NCI-H1105 treated with DMSO at 0.1 percent for 48 hours (cell line): ENCODE measurements at places on chromosomes 7 and 10.

- DNase-seq, result no peak
Measured at GRCh38 chr7:39749717-39750116, 126.3 kb downstream of the RALA start.

DNA sequence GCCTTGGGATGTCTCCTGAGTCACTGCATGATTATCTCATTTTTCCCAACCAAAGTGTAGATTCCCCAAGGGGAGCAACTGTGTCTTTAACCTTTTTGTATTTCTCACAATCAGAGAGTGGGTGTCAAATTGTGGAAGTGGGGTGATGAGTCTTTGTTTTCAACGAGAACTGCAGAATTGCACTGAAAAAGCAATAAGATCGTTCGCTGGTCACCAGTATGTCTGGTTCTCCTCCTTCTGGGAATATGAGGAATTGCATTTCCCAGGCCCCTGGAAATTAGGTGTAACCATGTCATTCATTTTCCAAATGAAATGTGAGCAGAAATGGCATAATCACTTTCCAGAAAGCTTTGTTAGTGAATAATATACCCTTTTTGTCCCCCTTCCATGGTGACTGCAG lies 326.9 kb downstream of the GPAM start:
- DNase-seq, result no peak

- no peak for DNase-seq
Measured at GRCh38 chr10:71223347-71224058, 11.1 kb downstream of the UNC5B start.

DNA sequence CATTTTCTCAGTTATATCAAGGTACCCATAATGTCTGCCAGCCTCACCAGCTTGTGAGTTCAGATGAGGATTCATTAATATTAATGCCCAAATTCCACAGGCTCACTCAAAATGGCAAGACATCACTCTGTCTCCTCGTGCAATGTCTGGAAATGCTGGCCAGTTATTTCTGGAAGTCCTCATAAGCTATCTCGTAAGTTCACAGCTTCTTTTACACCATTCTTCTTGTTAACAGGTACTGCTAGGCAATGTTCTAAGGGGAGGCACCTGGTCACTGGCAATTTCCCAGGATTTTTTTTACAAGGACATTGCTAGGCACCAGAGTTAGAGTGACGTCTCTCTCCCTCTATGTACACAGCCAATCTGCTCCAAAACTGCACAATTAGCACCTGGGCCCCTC lies 80.2 kb upstream of the SEMA3C start:
- no peak for DNase-seq

DNA sequence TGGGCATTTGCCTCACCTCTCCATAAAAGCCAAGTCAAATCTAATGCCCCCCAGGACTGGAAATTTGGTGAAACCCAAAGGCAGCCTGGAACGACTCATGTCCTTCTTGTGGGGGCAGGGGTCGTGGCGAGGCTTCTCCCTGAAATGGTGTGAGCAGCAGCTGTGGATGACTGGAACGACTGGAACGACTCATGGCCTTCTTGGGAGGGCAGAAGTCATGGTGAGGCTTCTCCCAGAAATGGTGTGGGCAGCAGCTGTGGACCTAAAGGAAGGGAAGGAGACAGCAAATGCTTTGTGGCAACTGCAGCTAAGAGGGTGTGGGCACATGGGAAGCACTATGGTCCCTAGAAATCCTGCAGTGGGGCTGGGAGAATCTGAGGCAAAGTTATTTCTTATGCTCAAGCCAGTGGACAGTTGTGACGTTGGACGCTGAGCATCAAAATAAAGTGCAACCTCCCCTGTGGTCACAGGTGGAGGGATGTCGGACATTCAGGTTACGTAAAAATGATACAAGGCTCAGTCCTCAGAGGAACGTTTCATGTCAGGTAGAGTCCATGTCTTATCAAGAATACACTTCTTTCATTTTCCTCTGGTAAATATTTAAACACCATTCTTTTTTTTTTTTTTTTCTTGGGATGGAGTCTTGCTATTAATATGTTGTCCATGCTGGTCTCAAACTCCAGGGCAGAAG lies 107.0 kb upstream of the KIF5B start:
- DNase-seq, result no peak

- DNase-seq, result no peak
Measured at GRCh38 chr10:64648915-64649314, 1127.7 kb downstream of the REEP3 start.

- DNase-seq, result no peak
Measured at GRCh38 chr10:69160809-69161241, 19.2 kb upstream of the SUPV3L1 start.

GRCh38 chr10:76558996-76559891 lies 1078.4 kb downstream of the KCNMA1 start:
- DNase-seq, result no peak

- DNase-seq, result no peak
Measured at GRCh38 chr7:112940314-112940732, 146.3 kb downstream of the GPR85 start.

GRCh38 chr7:98097042-98097645 lies 9.5 kb upstream of the LMTK2 start:
- no peak for DNase-seq

DNA sequence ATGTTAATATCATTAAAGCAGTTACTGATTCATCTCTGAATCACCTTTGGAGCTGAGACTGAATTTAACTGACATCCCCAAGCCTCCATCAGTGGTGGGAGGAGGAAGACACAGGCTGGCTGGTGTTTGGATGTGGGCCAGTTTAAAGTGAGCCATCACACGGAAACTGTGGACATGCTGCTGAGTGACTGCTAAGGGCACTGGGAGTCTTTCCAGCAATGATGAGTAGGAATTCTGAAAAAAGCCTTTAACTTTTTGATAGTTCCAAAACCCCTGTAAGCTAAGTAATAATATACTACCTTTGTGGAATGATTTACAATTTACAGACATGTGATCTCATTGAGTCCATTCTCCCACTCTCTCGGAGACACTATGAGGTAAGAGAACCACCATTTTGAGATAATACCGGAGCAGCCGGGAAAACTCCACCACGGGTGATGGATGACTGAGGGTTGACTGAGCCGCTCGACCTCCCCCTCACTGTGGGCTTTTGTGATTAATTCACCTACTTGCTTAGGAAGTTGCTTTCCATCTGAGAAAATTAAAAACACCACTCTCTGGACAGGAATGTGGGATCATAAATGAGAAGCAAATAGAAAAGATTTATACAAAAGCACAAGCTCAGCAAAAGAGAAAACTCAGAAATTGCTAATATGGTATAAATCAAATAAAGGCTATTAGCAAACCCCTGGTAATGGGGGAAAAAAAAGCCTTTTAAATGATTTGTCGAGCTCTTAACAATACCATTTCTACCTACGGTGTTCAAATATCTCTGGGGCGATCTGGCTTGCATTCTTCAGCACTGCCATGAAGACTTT lies 194.8 kb downstream of the FANK1 start:
- DNase-seq, result no peak

GRCh38 chr7:89283302-89283701 lies 487.8 kb upstream of the TEX47 start:
- DNase-seq, result no peak

GRCh38 chr10:3197348-3198003 lies 24.9 kb upstream of the PITRM1 start:
- peak; percentile 41 for DNase-seq

GRCh38 chr7:99243751-99244337 lies 28.8 kb upstream of the MYH16 start:
- DNase-seq, result no peak

DNA sequence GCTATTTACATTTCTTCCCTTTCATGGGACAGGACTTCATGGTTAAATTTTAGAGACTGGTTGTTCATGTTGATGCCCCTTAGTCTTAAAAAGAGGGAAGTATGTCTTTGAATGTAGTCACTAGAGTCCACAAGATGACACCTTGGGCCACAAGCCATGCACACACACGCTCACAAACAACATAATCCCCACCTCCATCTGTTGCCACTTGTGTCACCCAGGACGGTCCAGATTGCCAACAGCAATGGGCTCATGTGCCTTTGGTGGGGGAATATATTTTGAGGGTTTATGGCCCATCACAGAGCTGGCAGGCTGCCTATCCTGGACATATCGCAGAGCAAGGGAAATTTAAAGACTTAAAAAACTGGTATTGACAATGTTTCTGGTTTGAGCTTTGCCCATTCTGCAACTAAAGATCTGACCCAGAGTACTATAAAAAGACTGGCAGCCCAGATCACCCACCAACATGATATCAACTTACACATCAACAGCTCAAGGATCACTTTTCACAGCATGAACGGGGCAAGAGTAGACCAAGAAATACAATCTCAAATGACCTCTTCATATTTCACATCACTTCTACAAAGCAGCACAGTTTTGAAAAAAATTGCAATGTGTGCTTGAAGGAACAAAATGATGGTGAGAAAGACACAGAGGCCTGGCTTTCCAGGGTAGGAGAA lies 50.5 kb downstream of the STRA8 start:
- no peak for DNase-seq

GRCh38 chr10:114547056-114547455 lies 111.0 kb downstream of the ABLIM1 start:
- DNase-seq, result no peak

DNA sequence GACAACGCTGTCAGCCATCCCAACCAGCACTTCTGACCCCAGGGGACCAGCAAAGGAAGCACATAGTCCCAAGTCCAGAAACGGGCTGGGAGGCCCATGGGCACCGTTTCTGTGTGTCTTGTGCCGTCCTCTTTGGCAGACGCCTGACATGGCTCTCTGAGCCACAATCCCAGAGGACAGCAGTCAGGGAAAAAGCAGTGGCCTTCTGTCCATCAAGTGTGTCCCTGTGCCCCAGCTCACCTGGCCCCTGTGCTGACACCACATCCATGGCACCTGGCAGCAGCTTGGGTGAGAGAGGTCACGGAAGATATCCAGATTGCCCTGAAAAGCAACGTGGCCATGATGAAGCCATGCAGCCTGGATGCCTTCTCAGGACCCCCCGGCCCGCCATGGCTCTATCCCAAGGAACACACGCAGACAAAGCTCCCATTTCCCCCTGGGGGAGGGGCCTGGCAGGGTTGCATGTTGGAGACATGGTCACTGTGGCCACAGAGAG lies 38.1 kb upstream of the ANTXRL start:
- no peak for DNase-seq

- no peak for DNase-seq
Measured at GRCh38 chr10:114327537-114328440, 76.5 kb downstream of the AFAP1L2 start.

DNA sequence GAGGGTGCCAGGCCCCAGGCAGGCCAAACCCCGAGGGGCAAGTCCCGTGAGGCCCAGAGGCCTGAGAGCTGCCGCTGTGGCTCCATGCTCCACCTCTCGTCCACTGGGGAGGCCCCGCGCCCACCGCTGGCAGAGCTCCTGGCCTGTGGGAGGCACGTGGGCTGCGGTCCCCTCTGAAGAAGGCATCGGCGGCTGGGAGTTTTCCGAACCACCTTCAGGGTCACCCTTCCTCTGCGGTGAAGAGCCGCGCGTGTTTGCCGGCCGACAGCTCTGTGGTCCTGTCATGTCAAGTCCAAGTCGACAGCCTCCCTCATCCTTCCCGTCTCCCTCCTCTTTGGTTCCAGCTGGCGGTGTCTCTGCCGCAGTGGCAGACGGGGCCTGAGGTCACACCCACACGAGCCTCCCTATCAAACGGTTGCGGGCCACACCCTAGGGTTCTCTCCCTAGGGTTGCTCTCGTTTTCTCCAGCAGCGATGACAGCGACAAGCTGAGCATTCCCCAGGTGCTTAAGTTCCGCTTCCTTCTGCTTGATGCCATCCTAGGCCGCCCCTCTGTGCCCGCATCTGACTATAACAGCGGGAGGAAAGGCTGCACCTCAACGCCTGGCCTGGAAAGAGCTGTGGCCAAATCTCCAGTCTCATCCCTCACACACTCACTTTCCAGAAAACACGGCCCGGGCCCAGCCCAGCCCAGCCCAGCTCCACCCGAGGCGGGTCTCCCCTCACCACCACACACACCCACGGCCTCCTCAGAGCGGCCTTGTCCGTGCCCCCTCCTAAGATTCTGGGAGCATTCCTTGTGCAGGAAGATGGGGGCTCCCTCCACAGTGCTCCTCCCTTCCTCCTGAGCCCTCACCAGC lies 185.0 kb downstream of the ELFN1 start:
- no peak for DNase-seq

- DNase-seq, result no peak
Measured at GRCh38 chr7:41294556-41295454, 408.1 kb downstream of the INHBA start.

- DNase-seq, result no peak
Measured at GRCh38 chr7:155921086-155921803, 109.0 kb upstream of the SHH start.

GRCh38 chr7:137306748-137307147 lies 36.8 kb downstream of the PTN start:
- DNase-seq, result no peak

GRCh38 chr10:105615715-105616365 lies 974.8 kb downstream of the SORCS3 start:
- DNase-seq, result no peak

DNA sequence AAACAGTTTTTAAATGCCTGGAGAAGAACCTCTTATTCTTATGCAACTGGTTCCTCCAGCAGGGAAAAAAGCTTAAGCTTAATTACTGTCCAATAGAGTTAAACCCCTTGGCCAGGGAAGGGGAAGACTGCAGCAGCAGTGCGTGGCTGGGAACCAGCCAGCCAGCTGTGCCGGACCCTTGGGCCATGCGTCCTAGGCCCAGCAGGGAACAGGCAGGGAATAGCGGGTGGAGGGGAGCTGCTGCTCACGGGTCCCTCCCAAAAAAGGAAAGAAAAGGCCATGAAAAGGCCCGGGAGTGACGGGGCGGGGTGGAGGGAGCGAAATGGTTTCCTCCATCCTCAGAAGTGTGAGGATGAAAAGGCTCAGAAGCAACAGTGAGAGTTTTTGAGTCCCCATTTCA lies 35.2 kb upstream of the HECW1 start:
- DNase-seq, result no peak

GRCh38 chr10:46227571-46227935 lies 59.2 kb upstream of the ANTXRL start:
- no peak for DNase-seq

DNA sequence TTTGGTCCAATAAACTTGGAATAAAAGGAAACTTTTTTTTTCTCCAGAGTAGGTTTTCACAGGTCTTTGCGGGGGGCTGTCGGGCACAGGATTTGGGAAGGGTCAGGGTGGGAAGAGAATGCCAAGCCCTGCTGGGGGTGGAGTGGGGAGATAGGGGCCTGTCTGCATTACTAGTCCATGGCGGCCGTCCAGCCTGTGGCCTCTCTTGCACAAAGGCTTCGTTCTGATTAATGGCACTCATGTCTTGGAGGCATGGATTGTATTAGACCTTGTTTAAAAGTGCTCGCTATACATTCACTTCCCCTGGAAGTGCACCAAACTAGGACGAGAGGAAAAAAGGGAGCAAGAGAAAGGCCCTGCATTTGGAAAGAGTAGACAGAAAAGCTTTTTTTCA lies 37.2 kb downstream of the LRMDA start:
- no peak for DNase-seq
